D341Med (cell line): ENCODE measurements at places on chromosomes 3 and 15.
A peak's percentile ranks its signal among the peaks of the same experiment; 100 is the strongest.

DNA sequence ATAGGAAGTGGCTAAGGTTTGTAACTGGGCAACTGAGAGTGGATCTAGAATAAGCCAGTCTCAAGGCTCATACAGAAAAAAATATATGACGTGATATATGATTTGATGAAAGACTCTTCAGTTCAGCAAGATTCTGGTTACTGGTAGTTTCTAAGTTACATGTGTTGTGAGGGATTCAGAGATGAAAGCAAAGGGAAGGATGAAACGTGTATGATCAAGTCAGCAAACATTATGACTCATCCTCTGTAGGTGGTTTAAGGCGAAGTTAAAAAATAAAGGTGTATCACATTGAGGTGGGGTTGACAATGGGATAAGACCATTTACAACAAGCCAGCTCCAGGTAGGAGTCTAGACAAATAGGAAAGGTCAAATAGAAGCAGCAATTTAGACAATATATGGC lies 16.2 kb downstream of the TERC start:
- no peak for DNase-seq

- no peak for DNase-seq
These were observed 61.8 kb downstream of the ZBTB20 start for GRCh38 chr3:115085197-115085865.

DNA sequence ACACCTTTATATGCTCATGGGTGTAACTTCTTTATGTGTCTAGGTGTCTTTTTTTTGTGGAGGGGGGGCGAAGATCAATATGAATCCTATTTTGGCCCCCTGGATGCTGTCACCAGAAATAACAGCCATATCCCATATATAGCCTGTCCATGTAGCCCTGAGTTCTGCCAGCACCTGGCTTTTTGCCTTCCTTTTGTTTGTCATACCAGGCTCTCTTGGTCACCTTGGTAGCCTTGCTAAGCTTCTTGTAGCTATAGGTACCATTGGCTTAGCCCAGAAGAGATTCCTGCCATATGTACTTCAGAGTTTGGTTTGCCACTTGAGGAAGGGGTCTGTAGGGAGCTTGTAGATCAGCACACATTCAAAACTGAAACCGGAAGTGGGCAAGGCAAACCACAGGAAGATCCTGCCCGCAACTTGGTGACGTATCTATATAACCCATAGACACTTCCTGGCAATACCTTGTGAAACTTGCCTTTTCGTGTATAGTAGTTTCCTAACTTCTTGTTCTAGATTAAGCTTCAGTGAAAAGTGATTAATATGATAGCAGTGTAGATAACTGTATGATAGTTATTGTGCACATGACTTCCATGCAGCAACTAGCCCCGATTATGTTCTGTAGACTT lies 11.9 kb downstream of the RASA2 start:
- no peak for DNase-seq

- peak; percentile 33 for DNase-seq
These were observed 795 bp upstream of the SCAANT1 start for GRCh38 chr3:63912768-63913588.

GRCh38 chr15:40307421-40308211 lies at the start of gene PLCB2:
PLCB2 (minus strand) TSS chr15:40307935; CDS start chr15:40307672, 263 bp downstream.
- DNase-seq = peak; percentile 54

- peak; percentile 76 for DNase-seq
These were observed 31.5 kb upstream of the LDHAL6B start for GRCh38 chr15:59174835-59175831.

- DNase-seq = no peak
These were observed 299 bp downstream of the TYRO3 start for GRCh38 chr15:41559239-41559782.

DNA sequence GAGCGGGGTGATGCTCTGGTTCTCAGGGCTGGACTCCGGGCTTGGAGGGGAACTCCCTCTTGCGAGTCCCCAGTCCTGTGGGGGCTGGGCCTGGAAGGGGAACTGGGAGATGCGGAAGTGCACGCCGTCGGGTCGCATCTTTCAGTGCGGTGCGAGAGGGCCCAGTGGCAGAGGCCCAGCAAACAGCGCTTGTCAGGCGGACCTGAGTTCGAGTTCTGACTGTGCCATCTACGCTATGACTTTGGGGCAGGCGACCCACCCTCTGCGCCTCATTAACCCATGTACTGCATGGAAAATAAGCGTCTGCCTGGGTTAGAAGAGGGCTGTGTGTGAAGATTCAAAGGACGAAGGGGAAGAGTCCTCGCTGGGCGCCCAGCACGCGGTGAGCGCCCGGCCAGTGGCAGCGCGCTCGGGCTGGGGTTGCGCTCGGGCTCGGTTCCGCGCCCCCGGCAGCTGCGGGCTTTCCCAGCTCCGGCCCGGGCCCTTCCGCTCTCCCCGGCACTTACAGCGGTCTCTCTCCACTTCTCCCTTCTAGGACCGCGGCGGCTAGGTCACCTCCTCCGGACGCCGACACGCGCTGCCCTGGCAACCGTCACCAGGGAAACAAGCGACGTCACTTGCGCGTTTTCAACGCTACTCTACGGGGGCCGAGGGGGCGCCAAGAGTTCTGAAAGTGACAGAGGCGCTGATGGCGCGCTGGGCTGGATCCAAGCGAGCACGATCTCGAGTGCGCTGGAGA lies at the start of gene CCDC13:
TSS of gene CCDC13 (minus strand) at position 584 of the 739 bp plus-strand sequence. CDS start 14,908 bp downstream, outside the sequence.
- peak; percentile 93 for DNase-seq

DNA sequence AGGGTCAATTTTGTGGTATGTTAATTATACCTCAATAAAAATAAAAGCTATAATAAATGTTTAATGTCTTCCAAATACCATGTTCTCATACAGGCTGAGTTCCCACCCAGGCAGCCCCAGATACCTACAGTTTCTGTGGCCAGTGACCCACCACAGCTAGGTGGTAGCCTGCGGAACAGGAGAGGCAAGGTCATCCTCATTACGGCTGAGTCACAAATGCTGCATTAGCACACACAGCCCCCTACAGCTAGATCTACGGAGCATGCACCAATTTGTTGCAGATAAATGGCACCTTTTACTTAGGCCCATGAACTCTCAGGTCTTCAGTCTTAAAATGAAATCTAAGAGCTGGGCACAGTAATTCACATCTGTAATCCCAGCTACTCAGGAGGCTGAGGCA lies 5.1 kb downstream of the SPATA12 start:
- no peak for DNase-seq

- no peak for DNase-seq
These were observed 60.4 kb upstream of the TNFAIP8L3 start for GRCh38 chr15:51155016-51155580.

DNA sequence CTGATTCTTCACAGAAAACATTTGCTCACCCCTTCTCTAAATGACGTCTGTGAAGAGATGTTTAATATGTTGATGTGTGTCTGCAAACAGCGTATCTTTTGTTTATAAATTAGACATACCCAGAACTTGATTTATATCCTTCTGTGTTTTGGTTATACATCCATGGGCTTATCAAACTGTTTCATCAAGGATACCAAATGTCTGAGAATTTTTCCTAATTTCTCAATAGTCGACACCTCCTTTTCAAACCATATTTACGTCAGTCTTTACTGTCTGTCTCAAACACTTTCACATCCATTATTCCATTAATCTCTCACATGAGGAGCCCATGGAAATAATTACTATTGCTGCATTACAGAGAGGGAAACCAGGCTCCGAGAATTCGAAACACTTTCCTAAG lies 85.4 kb downstream of the FGF12 start:
- DNase-seq = no peak
